NCI-H1092 (cell line): ENCODE measurements at places on chromosomes 6 and 20.

DNA sequence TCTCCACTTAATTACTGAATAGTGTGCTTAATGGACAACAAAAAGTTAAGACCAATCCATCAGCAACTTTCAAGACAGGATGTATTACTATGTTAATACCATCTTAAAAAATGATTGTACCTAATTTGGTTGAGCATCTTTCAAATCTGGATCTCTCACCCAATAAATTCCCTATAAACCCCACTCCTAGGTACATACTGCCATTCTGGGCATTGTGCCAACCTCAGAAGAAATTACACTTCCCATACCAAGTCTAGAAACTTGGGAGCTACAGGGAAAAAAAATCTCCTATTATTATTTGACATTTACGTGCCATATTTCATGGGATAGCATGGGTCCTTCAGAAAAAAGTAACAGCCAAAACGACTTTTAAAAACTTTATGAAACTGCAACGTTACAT is 5.1 kb downstream of the SYNCRIP start:
- no peak for DNase-seq

DNA sequence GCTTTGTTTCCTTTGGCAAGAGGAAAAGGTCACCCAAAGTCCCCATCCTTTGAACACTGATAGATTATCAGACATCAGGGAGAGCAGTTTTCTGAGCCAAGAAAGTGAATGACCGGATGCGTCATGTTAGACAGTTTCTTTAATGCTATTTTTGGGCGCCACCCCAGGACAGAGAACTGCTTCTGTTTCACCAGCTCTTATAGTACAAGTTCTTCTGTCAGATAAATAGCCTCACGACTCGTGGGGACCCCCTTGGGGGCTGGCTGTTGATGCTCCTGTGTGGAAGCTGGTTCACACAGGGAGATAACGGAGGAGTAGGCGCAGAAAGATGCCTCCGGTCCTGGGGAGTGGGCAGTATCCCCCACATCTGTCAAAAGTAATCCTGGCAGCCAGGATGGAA is 54.6 kb downstream of the NPEPL1 start:
- no peak for DNase-seq

GRCh38 chr20:34181484-34181883 is 59.7 kb upstream of the ASIP start:
- DNase-seq: no peak

DNA sequence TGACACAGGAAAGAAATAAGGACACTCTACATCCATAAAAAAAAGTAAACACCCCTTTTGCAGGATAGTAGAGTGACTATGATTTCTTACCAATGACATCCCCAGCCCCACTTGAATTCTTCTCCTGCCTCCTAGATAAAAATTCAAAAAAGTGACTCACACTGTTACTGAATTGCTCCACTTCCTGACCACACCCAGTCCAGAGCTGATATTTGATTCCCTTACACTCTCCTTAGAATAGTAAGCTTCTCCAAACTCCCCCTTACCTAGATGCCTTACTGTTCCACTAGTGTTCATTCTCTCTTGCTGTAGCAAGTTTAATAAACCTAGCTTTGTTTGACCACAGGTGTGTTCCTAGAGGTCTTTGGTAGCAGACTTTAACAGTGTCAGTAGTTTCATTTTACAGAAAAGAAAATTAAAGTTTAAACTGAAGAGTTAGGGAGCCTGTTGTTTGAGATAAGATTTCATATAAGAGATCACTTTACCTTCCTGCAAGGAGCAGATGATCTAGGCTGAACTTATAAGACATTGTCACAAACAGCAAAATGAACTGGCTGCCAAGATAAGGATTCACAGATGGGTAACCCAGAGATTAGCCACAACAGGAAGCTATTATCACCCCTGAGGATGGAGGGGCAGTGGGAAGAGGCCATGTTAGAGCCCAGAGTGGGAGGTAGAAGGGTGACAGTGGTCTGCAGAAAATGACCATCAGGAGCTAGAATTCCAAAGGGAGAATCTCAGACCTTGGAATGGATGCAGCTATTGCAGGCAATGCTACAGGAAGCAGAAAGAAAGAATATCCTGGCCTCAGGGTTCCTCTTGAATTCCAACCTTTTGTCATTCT is 28.4 kb upstream of the BTN3A2 start:
- no peak for DNase-seq
